HAP-1 (cell line): ENCODE measurements at places on chromosomes 1 and 21.

DNA sequence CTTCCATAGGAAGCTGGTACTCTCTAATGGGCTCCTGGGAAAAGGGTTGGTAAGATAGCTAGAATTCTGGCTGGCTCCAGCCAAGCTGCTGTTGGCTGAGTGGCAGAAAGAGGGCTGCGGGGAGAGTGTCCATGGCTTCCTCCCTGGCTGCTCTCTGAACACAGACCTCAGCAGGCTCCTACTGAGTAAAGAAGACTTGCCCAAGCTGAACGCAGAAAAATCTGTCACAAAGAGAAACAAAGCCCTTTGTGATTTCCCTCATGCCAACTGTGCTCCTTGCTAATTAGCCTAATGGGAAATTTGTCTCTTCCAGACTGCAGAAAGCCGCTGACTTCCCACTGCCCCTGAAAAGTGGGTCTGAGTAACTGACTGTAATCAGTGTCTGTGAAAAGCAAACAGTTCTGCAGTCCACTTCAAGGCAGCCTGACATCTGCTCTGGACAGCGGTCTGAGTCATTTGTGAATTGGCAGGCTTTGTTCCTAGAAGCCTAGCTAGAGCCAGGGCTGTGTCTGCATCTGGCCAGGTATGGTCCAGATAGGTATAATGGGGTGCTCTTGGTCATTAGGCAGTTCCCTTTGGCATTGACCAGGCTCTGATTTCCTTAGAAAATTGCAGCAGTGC lies 282.8 kb downstream of the ZNF648 start:
- DNase-seq, result no peak

DNA sequence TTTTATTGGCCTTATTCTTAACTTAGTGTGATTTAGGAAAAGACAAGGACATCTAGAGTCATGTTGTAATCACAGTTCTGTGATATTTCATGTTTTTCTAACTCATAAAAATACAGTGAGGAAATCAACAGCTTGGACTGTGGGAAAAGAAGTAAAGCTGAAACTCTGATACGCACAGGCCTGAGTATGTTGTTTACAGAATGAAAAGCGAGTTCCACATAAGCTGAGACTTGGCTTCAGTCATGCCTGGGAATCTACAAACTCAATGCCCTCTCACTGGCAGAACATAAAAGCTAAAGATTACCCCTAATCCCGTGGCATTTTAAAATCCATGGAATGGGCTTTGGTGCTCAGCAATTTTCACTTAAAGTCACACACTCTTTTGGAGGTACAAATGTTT lies 23.6 kb upstream of the ATP5PO start:
- DNase-seq, result no peak

GRCh38 chr1:17086751-17087150 lies 32.5 kb downstream of the PADI2 start:
- no peak for DNase-seq

GRCh38 chr1:155245163-155245524 lies 10.1 kb downstream of the ENTREP3 start:
- no peak for DNase-seq

GRCh38 chr1:27598902-27599528 lies 4.9 kb downstream of the AHDC1 start:
- DNase-seq, result no peak

GRCh38 chr1:25543425-25544242 lies at the start of gene LDLRAP1:
Gene LDLRAP1, plus strand, starts transcription at chr1:25543606. Its CDS starts 93 bp downstream, at chr1:25543699.
- peak; percentile 51 for DNase-seq

GRCh38 chr1:163844459-163844858 lies 522.7 kb downstream of the NUF2 start:
- no peak for DNase-seq

DNA sequence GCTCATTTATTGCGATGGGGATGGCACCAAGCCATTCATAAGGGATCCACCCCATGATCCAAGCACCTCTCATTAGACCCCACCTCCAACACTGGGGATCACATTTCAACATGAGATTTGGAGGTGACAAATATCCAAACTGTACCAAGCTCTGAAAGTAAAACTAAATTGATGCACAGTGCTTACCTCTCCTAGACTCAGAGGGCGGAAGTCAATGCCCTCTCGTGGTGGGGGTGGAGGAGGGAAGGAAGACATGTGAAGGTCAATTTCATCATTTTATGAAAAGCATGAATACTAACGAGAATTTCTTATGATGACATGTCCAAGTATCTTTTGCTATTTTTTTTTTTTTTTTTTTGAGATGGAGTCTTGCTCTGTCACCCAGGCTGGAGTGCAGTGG lies 120.0 kb downstream of the PGBD5 start:
- no peak for DNase-seq

DNA sequence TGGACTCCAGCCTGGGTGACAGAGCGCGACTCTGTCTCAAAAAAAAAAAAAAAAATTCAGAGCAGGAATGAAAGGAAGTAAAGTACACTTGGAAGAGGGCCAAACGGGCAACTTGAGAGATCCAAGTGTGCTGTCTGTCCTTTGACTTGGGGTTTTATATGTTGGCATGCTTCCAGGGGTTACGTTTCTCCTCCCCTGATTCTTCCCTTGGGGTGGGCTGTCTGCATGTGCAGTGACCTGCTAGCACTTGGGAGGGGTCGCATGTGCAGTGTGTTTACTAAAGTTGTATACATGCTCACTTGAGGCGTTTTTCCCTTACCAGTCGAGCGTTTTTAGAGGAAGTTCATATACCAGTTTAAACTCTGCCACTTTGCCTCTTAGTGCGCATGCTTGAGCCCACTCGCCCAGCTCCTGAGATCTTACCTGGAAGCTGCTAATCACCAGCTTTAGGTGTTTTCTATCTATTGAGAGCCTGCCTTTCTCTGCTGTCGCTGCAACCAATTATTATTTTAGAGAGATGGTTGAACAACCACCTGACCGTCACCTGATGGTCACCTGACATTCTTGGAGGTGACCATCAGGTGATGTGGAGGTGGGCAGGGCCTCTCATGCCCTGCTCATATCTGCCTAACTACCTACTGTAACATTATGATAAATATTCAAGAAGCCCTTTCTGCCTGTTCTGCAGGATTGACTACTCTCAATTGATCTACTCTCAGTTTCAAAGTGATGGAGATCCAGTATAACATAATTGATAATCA lies 140.1 kb downstream of the MACF1 start:
- DNase-seq, result no peak

DNA sequence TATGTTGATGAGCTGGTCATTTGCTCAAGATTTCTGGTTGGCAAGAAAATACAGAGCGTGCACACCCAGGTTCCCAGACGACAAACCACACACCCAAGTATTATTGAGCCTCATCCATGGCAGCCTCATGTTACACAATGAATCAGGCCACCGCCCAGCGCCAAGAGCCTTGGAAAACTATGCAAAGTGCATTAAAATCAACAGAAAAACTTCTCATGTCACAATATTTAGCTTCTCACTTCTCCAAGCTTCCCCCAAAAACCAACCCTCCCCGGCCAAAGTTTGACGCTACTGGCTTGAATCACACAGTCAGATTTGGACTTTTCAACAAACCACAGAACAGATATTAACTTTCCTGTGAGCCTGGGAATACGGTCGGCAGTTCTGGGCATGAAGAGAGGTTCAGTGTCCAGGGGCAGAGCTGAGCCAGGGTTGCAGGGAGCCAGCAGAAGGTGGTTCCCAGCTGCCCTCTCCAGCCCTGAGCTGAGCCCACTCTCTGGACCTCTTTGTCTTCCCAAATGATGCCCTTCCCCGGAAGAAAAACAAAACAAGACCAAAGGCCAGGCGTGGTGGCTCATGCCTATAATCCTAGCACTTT lies 71.1 kb downstream of the SETD4 start:
- DNase-seq, result no peak

GRCh38 chr1:228416217-228416933 lies at the start of gene TRIM17:
Gene TRIM17, minus strand, starts transcription at chr1:228416861. Its CDS starts 1,789 bp downstream, at chr1:228415072.
- no peak for DNase-seq

DNA sequence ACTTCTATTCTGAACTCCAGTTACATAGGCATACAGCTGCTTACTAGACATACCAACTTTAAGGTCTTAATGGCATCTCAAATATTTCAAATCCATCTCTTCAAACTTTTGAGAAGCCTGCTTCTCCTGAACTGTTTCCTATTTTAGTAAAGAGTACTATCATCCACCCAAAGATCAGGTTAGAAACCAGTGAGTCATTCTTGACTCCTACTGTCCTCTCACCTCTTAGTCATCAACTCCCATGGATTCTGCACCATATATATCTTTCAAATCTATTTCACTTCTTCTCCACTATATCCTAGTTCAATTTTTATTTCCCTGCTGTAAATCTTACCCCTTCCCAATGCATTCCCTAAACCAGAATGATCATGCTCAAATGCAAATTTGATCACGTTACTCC lies 18.1 kb upstream of the BEND5 start:
- DNase-seq, result no peak

- DNase-seq, result peak; percentile 56
Measured at GRCh38 chr1:42756956-42757891, 9.6 kb downstream of the P3H1 start.

DNA sequence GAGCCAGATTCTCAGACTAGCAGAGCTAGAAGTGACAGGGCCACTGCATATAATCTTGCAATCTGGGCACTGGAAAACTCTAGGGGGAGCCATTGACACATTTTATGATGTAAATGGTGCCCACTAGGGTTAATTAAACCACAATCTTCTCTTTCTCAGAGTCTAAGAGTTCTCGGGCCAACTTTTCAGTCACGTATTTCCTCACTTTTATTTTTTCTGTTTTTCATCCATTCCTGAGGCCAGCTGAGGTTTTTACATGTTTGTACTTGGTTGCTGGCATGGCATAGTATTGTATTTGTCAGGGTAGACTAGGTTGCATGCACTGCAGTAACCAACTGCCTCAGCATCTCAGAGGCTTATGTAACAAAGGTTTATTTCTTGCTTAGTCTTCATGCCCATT lies 138.2 kb downstream of the ZNF326 start:
- DNase-seq, result peak; percentile 54
